ENCODE measurements at places on chromosomes 2 and 18.

DNA sequence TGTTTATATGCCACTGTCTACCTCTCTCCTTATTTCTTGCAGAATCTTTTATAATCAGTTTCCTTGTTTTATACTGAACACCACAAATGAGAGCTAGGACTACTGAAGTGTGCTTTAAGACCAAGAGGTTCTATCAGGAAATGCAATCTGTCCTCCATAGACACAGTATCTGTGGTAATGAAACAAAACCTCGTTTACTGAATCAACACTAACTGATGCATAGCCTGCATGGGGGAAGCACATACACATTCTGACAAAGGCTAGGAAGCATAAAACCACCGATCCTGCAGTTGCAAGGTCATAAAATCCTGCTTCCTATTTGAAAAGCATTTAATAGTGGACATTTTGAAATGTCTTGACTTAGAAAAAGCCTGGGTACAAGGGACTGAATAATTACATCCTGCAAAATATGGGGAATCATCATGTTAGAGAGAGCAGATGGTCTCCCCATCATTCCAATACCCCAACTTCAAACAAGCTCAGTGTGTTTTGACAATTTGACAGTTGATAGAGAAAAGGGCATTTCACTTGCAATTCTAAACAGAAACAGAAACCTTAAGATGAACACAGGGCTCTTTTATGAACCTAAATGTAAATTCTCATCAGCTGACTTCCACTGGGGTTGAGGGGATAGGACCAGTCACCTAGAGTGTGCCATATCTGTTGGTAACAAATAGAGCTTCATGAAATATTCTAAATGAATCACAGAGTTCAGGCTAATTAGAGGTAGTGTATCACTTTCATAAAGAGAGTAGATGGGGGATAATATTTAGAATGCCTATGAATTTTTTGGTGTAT, 1845.6 kb upstream of the PIK3C3 start:
- no peak for DNase-seq

- no peak for DNase-seq
Observed at GRCh38 chr2:179966778-179967394, 40.2 kb downstream of the CWC22 start.

DNA sequence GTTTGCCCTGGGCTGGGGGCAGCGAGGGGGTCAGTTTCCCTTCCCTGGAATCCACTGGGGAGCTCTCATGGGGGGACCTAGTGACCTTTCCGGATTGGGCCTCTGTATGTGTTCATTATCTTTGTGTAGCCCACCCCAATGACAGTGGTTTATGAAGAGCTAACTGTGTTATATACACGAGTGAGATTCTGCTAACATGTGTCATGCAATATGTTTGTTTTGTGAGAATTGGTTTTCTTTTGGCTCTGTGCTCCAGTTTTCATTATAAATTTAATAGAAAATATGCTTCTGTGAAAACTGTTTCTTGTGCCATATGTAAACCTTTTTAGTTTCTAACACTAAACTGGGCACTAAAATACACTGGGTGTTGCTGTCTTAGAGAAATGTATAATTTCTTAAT, 110.6 kb downstream of the WDSUB1 start:
- no peak for DNase-seq

DNA sequence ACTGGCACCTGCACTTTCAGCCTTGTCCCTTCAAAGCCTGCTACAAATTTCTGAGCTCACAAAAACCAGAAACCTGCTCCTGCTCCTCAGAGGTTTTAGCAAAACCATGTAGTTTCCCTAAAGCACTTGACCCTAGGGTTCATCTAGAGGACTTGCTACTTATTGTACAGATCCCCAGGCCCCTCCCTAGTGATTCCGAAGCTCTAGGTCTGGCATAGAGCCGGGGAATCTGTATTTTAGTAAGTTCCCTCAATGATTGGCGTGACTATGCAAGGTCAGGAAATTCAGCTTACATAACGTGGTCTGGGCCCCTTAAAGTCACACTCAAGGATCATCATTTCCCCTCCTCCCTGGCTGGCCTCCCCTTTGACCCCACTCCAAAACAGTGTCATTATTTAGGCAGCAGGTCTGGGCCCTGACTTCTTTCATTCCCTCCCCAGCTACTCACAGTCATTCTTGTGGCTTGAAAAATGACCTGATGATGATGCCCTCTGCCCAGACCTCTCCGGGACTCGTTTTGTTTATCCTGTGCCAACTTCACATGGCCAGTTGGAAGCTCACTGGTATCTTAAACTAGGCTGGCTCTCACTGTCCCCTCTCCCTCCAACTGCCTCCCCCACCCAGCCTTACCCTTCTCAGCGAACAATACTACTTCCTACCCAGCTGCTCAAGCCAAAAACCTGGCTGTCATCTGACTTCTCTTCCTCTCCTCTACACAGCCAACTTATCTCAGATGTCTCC, 36.0 kb downstream of the WDFY1 start:
- no peak for DNase-seq

GRCh38 chr2:174344716-174345461, 10.1 kb downstream of the SP9 start:
- DNase-seq, result no peak

GRCh38 chr18:25137197-25137472, 214.8 kb downstream of the ZNF521 start:
- DNase-seq, result no peak

- peak; percentile 16 for DNase-seq
Observed at GRCh38 chr18:26215247-26215970, 10.8 kb upstream of the TAF4B start.

- DNase-seq, result no peak
Observed at GRCh38 chr2:34316788-34317187, 717.7 kb upstream of the FAM98A start.

GRCh38 chr2:74548900-74549826, 4.6 kb downstream of the LOXL3 start:
- DNase-seq, result no peak

- no peak for DNase-seq
Observed at GRCh38 chr18:35443434-35443833, 54.3 kb downstream of the INO80C start.

DNA sequence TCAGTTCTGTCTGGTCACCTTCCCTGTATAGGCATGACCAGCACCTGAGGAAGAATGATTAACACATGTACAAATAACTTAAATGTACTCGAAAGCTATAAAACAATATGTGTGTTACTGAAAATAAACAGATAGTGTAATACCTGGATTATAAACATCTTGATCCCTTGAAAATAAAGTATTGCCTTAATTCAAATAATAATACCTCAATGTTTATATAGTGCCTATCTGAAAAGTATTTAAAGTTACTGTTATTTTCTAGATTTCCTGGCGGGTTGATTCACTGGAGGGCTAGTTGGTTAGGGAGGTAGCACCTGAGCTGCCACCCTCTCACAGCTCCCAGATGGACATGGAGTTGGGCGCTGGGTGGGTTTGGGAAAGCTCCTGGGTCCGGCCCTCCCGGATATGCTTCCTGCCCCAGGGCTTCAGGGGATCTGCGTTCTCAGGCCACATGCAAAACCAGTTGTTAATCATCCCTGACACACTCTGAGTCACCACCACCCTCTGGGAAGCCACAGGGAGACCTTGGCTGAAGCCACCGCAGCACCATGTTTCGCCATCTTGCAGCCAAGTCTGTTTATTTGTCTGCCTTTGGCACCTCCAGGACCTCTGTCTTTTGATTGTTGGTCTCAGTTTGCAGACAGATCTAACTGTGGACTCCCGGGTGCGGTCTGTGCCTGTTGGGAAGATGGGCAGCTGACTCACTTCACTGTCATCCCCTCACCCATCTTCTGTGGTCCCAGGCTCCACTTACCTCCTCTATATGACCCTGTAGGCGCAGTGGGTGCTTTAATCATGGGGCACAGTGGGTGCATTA, 35.3 kb downstream of the RAB31 start:
- no peak for DNase-seq

GRCh38 chr2:32865399-32866068, 81.2 kb upstream of the LTBP1 start:
- DNase-seq, result no peak

GRCh38 chr2:71454221-71455010, 1.1 kb downstream of the DYSF start:
- no peak for DNase-seq

- no peak for DNase-seq
Observed at GRCh38 chr2:30677861-30678385, 129.3 kb downstream of the CAPN13 start.

DNA sequence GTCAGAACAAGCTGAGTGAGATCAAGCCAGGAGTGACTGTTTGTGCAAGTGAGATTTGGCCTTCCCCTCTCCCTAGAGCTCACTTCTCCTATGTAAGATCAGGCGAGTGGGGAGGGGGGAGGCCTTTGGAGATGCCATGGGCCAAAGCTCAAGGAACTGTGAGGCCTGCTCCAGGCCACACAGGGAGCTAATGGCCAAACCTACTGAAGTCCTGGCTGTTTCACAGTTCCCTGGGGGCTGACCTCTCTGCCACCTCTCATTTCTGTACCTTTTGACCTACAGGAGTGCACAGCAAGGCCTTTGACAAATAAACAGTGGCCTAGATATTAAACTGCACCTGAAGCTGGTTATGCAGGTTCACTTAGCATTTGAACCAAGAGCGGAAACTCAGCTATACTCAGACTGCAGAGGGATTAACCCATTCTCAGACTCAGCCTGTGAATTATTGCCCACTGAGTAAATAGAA, 235.0 kb upstream of the NT5C1B start:
- no peak for DNase-seq

GRCh38 chr18:61955644-61956043, 62.8 kb upstream of the RNF152 start:
- DNase-seq, result no peak

GRCh38 chr2:79876430-79876829, 363.6 kb downstream of the CTNNA2 start:
- no peak for DNase-seq

- no peak for DNase-seq
Observed at GRCh38 chr2:109497911-109498870, 115.6 kb downstream of the SEPTIN10 start.

- no peak for DNase-seq
Observed at GRCh38 chr2:199462956-199463692, 5.4 kb upstream of the SATB2 start.

- no peak for DNase-seq
Observed at GRCh38 chr2:11659115-11659475, 10.9 kb downstream of the NTSR2 start.

- no peak for DNase-seq
Observed at GRCh38 chr2:195793881-195794280, 136.9 kb downstream of the SLC39A10 start.

DNA sequence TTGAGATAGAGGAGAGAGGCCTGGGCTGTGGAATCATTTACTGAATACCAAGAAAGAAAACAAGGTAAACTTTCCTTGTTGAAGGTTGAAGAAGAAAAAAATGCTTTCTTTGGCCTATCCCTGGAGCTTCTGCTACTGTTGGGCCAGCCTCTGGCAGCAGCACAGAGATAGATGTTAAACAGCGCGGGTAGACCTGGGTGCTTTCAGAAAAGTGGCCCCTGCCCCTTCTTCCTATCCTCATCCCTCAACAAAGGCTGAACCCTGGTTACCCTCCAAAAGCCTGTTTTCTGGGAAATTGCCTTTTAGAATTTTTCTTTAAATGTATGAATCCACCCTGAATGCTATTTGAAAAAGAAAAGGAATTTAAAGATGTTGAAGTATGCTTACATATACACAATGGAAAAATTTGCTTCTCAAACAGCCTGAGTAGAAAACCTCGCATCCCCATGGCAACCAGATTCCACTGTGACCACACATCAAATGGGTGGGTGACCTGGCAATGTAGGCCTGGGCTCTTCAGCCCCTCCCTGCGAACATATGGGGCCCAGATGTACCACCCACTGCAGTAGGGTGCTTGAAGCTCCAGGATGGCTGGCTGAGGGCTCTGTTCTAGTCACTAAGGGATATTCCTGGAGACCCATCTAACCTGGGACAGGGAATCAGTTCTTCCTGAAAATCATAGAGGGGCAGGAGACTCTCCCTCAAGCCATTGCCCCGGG, 23.4 kb upstream of the CHRNA1 start:
- DNase-seq, result no peak

DNA sequence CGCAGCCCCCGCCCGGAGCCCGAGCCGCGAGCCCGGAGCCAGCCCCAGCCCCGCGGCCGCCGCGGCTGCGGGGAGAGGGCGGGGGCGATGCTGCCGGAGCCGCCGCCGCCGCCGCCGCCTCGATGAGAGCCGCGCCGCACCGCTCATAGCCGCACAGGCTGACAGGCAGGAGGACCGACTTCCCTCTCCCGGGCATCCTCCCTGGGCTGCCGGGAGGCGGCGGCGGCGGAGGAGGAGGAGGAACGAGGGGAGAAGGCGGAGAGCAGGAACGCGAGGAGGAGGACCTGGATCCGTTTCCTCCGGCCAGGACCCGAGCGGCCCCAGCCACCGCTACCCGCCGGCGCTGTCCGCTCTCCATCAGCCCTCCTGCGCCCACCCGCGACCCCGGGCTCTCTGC, 370 bp downstream of the KLHL29 start:
- DNase-seq, result no peak

GRCh38 chr2:140918426-140918825, 1212.4 kb downstream of the LRP1B start:
- DNase-seq, result no peak

- DNase-seq, result no peak
Observed at GRCh38 chr18:13538630-13539029, 187.7 kb downstream of the FAM210A start.

DNA sequence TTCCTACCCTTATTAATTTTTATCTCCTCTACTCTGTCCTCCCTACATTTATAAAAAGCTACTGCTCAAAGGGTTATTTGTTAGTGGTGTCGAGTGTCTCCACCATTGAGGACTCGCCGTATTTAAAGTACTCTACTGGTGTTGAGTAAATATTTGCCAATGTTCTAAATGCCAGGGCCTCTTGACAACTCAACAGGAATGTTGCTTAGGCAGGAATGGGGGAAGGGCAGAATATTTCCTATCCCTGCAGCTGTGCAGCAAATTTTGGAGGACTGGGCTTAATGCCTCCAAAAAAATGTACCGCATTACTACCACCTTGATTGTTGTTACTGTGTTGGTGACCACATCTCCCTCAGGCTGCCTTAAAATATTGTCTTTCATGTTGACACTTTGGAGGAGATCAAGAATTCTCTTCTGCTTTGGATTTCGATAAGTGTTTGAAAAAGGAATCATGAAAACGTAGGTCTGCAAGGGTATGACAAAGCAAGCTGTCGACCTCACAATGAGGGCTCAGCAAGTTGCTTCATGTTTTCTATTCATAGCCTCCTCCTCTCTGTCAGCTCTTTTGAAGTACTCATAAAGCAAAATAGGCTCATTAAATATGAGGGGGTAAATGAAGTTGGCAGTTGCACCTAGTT, 84.3 kb downstream of the EFEMP1 start:
- DNase-seq, result no peak

- DNase-seq, result no peak
Observed at GRCh38 chr2:110838657-110839384, 106.4 kb downstream of the ACOXL start.

GRCh38 chr18:79481046-79481790, 85.5 kb downstream of the NFATC1 start:
- DNase-seq, result no peak

GRCh38 chr2:41626936-41627335, 420.9 kb upstream of the PKDCC start:
- DNase-seq, result no peak

- no peak for DNase-seq
Observed at GRCh38 chr2:68279691-68280090, 27.4 kb upstream of the PPP3R1 start.
